ENCODE measurements at places on chromosomes 3 and 15.

- H3K4me3 ChIP-seq = no peak overlapping the region
- no peak for DNase-seq
- no peak overlapping the region for H3K27ac ChIP-seq
- H3K36me3 ChIP-seq = no peaks in the 10 kb centered on the region
Measured at GRCh38 chr3:197352382-197352781, 54.0 kb upstream of the DLG1 start.

- no peak overlapping the region for H3K27ac ChIP-seq
- no peaks in the 10 kb centered on the region for H3K27me3 ChIP-seq
- DNase-seq = no peak
- no peak overlapping the region for H3K4me3 ChIP-seq
- peaks cover 17% of the 10 kb centered on the region for H3K36me3 ChIP-seq
Measured at GRCh38 chr15:50298340-50298739, 32.8 kb upstream of the HDC start.

DNA sequence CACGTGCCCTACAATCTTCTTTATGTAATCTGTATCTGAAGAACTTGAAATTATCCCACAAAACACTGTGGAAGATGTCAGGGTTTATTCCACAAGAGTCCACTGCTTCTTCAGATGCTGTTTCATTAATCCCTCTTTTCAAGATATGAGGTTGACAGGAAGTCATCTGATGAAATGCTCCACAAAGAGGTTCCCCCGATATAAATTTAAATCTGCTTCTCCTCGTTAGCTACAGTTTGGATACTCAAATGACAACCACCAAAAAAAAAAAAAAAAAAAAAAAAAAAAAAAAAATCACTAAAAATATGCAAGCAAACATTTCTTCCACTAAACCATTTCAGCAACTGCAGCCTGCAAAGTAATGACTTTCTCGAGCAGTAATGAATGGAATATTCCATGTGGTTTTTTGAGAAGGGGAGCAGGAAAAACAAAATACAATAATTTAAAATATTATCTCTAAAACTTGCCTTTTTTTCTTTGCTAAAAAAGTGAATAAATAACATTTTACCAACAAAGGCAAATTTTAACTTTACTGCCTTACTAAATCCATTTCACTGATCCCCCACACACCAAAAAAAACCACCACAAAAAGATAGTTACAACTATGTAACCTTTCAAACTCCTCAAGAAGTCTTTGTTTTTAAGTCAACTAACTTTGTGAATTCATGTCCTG lies 37.8 kb downstream of the DLG1 start:
- DNase-seq = no peak
- no peak overlapping the region for H3K4me3 ChIP-seq
- H3K4me1 ChIP-seq = peaks cover 31% of the 10 kb centered on the region
- H3K27me3 ChIP-seq = no peaks in the 10 kb centered on the region
- no peak overlapping the region for H3K27ac ChIP-seq

GRCh38 chr3:195887670-195888069 lies 20.7 kb downstream of the TNK2 start:
- no peaks in the 10 kb centered on the region for H3K36me3 ChIP-seq

- H3K27me3 ChIP-seq = no peaks in the 10 kb centered on the region
- no peaks in the 10 kb centered on the region for H3K36me3 ChIP-seq
- peaks cover 4% of the 10 kb centered on the region for H3K4me1 ChIP-seq
- H3K4me3 ChIP-seq = no peak overlapping the region
- DNase-seq = no peak
Measured at GRCh38 chr15:76533995-76534394, 197.4 kb downstream of the ISL2 start.

Data from type B pancreatic cell (in vitro differentiated cells).